Stimulated activated CD8-positive, alpha-beta memory T cell treated with anti-CD3 and anti-CD28 coated beads, Interleukin-7, amount 100 ng/mL, for 1 hour (primary cell): ENCODE measurements at places on chromosomes 6 and 20.

DNA sequence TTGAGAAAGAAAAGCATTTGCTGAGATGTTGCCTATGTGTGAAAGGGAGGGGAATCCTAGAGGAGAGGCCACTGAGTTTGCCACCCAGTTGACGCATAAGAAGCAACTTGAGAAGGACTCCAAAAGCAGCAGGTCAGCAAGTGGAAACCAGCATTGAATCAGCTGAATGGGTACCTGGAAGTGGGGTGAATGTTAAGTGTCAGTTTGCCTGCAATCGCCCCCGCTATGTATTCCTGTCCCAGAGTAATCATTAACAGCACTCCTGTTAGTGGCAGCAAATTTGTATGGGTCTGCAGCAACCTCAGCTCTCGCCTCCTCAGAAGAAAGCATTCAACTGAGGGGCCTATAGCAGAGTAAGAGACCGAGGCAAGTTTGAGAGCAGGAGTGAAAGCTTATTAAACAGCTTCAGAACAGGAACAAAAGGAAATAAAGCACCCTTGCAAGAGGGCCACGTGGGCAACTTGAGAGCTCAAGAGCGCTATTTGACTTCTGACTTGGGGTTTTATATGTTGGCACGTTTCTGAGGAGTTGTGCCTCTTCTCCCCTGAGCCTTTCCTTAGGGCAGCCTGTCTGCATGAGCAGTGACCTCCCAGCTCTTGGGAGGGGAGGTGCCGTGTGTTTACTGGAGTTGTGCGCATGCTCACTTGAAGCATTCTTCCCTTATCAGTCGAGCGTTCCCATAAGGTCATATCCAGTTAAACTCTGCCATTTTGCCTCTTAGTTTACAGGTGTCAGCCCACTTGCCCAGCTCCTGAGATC is 122.6 kb upstream of the PHACTR1 start:
- DNase-seq: no peak

GRCh38 chr6:31180500-31180899 is 10.0 kb upstream of the POU5F1 start:
- no peak for DNase-seq

GRCh38 chr6:142946181-142946923 is 1.4 kb upstream of the HIVEP2 start:
- DNase-seq: peak; percentile 80

GRCh38 chr6:89180971-89181370 is 35.1 kb downstream of the PM20D2 start:
- DNase-seq: no peak

- DNase-seq: no peak
Observed at GRCh38 chr6:100314186-100314585, 150.5 kb downstream of the SIM1 start.

DNA sequence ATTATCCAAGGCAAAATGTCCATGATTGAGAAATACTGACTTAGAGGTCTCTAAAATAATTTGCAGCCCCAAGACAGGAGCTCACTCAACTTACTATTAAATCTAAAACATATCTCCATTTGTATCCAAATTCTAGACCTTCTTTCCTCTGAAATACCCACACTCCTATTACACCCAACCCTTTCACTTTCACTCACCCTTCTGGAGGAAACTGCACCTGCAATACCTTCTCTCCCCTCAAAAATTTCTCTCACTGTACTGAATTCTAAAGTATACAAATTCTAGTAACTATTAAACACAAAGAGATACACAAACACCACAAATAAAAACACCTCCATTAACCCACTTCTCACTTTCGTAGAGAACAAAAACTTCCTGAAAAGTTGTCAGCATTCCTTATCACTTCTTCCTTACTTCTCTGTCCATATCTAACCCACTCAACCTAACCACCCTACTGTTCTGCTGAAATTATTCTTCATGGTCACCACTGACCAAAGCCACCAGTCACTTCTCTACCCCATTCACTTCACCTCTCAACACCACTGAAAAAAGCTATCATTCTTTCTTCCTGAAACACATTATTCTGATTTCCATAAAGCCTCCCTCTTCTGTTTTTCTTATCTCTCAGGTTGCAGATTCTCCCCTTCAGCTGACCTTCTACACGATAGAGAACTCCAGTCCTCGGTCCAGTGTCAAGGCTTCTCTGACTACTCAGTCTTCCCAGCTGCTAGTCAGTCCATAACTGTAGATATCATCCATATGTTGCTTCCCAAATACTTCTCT is 12.0 kb downstream of the LMBRD1 start:
- no peak for DNase-seq

GRCh38 chr6:26198722-26199056 is 111.5 kb downstream of the HFE start:
- no peak for DNase-seq

- no peak for DNase-seq
Observed at GRCh38 chr6:143747347-143747842, 69.6 kb downstream of the PHACTR2 start.

- no peak for DNase-seq
Observed at GRCh38 chr6:159973406-159973805, 4.5 kb downstream of the IGF2R start.

DNA sequence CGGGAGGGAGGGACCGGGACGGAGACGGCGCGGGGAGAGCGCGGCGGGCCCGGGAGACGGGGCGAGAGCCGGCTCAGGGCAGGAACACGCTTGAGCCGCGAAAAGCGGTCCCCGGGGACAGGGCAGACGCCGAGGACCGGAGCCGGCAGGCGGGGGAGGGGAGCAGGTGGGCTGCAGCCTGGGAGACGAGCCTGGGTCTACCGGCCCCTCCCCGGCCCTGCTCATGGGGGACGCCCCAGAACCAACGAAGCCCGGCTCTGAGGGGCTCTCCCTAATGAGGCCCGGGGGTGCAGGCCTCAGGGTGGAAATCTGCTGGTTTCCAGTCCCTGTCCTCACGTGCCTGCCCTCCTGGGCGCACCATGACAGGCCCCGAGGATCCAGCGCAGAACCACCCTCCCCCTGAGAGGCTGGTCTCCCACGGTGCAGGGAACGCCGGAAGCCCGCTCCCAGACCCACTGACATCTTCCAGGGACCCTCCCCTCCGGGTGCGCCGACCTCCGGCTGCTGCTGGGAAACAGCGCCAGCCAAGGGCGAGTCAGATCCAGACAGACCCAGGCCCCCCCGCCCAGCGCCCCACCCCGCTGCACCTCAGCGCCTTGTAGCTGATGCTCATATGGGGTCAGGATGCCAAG is 571 bp upstream of the EEF1A2 start:
- DNase-seq: no peak

DNA sequence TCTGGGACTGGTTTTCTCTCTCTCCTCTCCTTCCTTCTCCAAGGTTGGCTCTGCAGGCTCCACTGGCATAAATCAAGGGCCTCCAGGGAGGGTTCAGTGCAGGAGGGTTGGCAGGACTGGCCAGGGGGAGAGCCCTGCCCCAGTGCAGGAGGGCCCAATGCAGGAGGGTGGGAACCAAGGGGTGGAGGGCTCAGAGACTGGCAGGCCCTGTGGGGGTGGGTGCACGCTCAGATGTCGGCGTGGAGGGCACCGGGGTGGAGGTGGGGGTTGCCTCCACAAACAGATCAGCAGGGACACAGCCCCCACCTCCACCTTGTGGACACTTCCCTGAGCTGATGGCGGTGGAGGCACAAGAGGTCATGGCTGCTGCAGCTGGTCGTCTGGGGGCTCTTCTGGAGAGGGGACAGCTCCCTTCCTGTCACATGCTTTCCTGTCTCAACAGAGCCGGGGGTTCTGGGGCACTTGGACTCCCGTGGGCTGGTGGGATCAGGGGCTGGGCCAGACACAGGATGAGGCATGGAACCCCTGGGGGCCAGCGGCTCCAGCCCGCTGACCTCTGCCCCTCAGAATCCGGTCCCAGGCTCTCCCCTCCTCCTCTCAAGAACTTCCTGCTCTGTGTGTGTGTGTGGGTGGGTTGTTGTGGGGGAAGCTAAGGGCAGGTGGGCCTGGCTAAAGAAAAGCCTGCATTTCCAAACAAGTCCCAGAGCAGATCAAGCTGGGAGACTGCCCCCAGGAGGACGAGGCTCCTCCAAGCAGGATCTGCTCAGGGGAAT is 2.7 kb upstream of the ABHD16B start:
- DNase-seq: no peak

DNA sequence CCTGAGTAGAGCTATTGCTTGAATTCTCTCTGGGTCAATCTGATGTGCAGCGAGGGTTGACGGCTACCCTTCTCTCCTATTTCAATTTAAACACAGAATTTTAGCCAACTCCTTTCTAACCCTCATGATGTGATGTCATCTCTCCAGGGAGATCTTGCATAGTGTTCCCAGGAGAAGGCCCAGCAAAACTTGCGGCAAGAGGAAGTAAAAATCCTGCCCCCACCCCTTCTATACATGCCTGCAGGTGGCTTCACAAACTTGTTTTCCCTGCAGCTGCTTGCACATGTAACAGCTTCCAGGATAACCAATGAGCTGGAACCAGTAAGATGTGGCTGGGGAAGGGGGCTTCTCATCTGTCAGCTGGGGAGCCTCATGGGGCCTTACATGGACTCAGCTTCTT is 169.3 kb upstream of the CDH4 start:
- DNase-seq: no peak

DNA sequence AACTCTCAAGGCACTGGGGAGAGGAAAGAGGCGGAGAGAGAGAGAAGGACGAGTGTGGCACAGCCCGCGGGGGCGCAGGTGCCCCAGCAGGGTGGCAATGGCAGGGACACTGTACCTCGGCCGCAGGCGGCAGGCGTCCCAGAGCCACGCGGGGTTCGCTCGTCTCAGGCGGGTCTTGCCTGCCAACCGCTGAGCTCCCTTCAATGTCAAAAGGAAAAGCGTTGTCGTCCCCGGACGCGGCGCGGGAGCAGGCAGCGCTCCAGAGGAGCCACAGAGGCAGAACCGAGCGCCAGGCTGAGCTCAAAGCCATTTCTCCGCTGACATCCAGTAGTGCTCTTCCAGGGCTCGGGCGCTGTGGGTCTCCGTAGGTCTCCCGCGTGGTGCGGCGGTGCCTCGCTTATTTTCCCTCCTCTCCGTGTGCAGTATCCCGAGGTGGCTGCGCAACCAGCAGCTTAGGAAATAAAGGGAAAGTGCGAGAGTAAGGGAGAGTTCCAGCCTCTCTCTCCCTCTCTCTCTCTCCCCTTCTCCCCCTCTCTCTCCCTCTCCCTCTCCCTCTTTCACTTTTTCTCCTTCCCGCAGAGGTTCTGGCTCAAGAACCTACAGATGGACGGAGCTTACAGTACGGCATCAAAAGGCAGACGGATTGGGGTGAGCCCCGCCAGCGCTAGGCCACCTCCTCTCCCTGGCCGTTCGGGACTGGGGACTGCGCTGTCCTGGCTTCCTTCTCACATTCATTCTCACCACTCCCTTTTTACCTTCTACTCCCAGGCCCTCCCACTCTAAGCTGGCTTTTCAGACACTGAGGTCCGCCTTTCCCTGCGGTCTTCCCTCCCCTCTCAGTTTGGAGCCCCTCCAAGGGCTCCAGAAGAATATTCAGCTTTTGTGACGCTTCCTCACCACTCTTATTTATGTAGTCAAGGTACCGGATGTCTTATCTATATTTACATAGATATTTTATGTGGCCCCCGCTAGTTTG is at the start of gene LAMA4:
LAMA4 (minus strand) TSS at position 727 of the 976 bp plus-strand sequence; CDS start at position 310, 417 bp downstream.
- no peak for DNase-seq

DNA sequence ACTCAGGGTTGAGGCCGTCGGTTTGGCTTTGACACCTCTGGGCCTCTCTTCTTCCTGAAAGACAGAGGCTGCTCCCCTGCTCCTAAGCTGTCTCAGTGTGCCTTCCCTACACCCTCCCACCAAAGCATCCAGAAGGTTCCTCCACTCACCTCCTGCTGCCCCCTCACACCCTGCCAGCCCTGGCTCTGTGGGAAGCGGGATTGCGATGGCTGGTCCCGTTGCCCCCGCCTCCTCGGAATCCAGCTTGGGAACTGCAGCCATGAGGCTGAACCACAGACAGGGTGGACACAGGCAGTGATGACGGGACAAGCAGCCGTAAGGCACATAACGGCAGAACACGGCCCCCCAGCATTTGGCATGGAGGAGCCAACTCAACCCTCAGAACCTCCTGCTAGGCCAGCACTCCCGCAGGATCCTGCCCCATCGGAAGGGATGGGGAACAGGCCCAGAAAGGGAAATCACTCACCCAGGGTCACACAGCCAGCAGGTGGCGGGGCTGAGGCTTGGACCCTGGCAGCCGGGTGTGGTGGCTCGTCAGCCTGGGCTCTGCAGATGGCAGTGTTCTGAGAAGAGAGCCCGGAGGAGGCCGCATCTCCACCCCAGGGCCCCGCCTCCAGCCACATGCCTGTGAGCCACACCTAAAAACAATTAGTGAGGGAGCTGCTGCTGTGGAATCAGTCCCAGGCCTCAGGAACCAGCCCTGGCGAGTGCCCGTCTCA is 139.6 kb downstream of the PHACTR3 start:
- no peak for DNase-seq

- DNase-seq: no peak
Observed at GRCh38 chr20:11112832-11113231, 439.0 kb upstream of the JAG1 start.

DNA sequence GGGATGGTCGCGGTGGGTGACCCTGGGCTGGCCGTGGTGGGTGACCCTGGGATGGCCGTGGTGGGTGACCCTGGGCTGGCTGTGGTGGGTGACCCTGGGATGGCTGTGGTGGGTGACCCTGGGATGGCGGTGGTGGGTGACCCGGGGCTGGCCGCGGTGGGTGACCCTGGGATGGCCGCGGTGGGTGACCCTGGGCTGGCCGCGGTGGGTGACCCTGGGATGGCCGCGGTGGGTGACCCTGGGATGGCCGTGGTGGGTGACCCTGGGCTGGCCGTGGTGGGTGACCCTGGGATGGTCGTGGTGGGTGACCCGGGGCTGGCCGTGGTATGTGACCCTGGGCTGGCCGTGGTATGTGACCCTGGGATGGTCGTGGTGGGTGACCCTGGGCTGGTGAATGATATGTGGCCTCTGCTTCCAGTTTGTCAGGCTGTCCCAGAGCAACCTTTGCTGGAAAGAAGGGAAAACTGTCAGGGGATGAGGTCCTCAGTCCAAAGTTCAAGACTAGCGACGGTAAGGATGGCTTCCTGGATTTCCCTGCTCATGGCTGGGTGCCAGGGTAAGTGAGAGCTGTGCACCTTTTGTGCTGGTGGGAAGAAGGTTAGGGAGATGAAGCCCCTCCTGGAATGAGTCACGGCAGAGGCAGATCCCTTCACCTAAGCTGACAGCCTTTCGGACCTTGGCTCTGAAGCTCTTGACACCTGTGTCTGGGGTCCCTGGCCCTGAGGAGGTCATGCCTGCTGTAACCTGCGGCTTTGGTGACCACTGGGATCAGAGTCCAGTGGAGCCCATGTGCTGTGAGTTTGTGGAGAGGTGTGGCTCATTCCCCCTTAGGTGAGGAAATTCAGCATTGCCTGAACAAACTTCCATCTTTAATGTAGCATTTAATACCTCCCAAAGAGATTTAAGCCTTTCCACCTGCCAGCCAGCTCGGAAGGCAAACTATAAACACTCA is 19.1 kb upstream of the PCMTD2 start:
- DNase-seq: no peak
